ENCODE measurements at places on chromosomes 16 and 17. TPM values are rescaled to one million over a fixed set of nuclear protein-coding genes. Genes with fewer than 3 reads are reported as not detected.

- no peak for DNase-seq
These were observed 18.1 kb downstream of the ZNF423 start for GRCh38 chr16:49837688-49838410.

- DNase-seq: no peak
These were observed 286.7 kb downstream of the IRX3 start for GRCh38 chr16:53999841-54000240.

DNA sequence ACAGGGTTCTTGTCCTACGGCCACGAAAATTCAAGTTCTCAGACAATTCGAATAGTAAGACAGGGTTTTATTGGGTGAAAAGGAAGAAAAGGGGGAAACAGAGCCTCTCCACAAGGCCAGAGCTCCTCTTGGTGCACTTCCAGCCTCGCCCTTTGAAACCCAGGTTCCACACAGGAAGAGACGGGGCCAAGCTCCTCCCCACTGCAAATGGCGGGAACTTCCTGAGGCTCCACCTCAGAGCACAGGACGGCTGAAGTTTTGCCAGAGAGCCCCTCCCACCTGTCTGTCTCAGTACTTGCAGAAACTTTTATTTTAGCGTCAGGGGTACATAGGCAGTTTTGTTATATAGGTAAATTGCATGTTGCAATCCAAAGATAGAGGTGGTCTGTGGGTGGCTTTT is 165.7 kb upstream of the CDH8 start:
- DNase-seq: no peak

DNA sequence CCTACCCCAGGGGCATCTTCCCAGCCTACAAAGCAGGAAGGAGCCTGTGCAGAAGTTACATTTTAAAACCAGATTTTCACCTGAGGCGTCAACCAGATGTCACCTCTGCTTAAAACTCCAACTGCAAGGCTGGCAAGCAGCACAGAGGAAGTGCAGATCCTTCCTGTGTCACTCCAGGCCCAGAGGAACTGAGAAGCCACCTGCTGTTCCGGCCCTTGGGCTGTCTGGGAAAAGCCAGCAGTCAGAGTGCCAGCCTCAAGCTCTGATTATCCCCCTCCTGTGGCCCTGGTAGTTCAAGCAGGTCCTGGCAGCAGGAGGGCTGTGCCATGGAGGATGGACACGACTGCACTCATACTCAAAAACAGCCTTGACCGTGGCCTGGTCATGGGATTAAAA is 10.2 kb downstream of the POLR2C start:
- no peak for DNase-seq

GRCh38 chr17:72008236-72008876 is 112.5 kb upstream of the SOX9 start:
- no peak for DNase-seq

GRCh38 chr17:30148376-30148775 is 31.8 kb downstream of the NSRP1 start:
- DNase-seq: no peak

DNA sequence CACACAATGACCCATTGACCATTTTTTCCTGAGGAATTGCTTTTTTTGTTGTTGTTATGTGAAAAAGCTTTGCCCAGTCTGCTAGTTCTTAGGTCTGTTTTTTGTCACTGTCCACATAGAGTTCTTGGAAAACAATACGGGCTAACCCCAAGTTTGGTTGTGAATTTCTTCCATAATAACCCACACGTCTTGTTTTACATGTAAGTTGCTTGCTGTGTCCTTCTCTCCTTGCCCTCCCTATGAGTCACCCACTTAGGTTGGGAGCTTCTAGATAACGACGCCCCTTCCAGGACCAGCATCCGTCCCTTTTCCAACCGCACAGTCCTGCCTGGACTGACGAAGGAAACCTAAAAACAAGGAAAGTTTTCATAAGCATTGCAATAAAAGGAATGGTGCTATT is 175.3 kb upstream of the HS3ST3A1 start:
- peak; percentile 10 for DNase-seq

GRCh38 chr17:71316176-71316897 is 804.5 kb upstream of the SOX9 start:
- no peak for DNase-seq

- peak; percentile 82 for DNase-seq
These were observed 7.4 kb downstream of the FOXF1 start for GRCh38 chr16:86517652-86518258.

GRCh38 chr16:80259290-80259805 is 281.4 kb upstream of the DYNLRB2 start:
- DNase-seq: no peak

DNA sequence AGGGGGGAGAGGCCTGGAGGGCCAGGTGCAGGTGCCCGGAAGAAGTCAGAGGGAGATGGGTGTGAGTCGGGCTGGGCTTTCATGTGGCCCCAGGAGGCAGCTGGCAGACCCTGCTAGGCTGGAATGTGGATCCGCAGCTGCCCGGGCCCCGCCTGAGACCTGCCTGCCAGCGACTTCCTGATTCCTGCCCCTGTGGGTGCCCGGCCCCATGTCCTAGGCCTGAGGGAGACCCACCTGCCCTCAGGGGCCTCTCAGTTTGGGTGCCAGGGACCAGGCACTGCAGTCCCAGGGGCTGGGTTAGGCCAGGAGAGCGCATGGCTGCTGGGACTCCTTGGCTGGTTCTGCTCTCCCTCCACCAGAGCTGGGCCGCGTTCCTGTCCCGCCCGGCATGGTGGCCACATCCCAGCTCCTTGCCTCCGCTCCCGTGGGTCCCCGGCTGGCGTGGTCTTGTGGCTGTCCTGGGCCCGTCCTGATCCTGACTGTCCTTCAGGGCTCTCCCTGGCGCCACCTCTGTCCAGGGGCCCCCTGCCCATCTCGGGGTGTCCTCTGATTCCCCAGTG is 22.1 kb upstream of the SPNS2 start:
- no peak for DNase-seq

- no peak for DNase-seq
These were observed 1.2 kb downstream of the TBX2 start for GRCh38 chr17:61400717-61401388.

EXOSC6 gene
- total RNA-seq: 24.7 TPM

SHCBP1 gene
- total RNA-seq: 2.7 TPM

HOXB9 gene
- total RNA-seq: 1.5 TPM

KRTAP17-1 gene
- not detected for total RNA-seq

SYCE1L gene
- total RNA-seq: not detected

IL17C gene
- total RNA-seq: not detected
